ENCODE measurements at places on chromosomes 5 and 9. TPM values are rescaled to one million over a fixed set of nuclear protein-coding genes. Genes with fewer than 3 reads are reported as not detected.

DNA sequence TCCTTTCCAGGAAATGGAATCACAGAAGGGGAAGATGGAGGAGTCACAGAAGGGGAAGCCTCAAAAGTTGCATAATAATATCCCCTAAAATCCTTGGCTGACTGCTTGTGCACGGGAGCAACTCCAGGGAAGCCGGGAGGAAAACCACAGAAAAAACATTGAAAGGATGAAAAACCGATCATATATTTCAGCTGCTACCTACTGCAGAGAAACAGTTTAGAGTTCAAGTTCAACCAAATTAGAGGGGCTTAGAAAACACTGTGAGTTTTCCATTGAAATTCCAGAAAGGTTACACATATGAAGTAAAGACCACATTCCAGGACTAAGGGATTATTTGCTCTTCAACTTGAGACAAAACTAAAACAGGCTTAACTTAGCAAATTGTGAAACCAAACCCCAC is 37.6 kb upstream of the MTAP start:
- no peak for DNase-seq

DNA sequence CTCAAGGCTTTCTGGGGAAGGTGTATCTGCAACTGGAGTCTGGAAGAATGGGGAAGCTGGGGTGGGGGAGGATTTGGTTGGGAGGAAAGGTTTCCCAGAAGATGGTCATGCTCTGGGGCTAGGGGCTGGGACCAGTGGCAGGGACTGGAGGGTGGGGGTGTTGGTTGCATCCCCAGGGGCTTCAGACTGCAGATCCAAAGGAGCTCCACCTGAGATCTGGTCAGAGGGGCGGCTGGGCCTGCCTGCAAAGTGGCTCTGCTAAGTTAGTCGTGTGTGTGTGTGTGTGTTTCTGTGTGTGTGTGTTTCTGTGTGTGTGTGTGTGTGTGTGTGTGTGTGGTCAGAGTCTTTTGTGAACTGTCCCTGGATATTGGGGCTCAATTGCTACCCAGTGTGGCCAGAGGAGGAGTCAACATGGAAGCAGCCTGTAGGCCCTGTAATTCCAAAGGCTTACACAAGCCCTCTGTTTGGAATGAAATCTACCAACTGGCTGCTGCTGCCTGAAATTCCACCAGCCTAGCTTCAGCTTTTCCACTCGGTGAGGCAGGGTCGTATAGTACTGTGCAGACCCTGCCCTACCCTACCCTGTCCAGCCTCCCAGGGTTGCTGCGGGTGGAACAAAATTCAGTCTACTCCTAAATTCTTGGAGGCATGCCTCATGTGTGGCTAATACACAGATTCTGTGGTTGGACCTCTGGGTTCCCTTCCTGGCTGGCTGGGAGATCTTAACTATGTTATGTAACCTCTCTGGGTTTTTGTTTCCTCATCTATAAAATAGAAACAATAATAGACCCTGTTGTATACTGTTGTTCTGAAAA is 12.5 kb upstream of the SYNPO start:
- DNase-seq = no peak

DNA sequence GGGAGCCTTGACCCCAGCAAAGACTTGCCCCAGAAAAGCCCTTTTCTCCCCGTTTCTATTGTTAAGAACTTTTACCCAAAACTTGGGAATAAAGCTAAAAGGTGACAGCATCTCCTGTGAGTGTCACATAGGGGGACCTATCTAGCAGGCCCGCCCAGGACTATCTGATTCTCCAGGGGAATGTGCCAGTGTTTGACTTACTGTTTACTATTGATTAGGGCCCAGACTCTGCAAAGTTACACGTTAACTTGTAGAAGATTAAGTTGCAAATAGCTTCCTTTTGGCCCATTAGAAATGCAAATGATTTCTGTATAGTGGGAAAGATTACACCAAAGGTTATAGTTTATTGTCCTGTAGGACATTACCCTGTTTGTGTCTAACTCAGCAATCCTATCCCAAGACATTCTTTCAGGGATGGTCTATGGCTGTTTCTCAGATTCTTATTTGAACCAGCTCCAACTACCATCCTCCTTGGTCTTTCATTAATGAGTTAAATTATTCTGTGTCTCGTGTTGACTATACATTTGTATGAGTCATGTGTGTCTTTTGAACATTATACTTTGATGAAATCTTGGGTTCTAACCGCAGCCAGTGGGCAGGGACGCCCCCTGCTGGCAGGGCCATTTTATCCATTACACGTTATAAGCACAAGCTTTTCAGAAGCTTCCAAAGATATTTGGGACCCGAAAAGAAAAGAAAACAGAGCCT is 60.7 kb downstream of the HRH2 start:
- DNase-seq = peak; percentile 48

- no peak for DNase-seq
Measured at GRCh38 chr5:131883984-131884383, 61.5 kb downstream of the MEIKIN start.

DNA sequence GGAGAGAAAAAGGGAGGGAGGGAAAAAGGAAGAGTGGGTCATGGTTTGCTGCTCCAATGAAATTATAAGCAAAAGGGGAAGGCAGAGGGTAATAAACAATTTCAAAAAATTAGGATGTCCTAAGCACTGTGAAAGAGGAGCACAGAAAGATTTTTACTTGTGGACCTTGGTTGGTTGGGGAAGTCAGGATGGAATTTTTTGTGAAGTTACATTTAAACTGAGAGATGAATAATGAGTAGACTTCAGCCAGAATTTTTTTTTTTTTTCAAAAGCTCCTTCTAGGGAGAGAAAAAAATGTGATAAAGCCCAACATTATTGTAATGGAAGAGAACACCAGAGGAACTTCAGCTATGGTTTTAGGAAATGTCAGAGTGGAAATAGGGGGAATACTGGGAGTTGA is 515.9 kb upstream of the PAPPA start:
- DNase-seq = no peak

DNA sequence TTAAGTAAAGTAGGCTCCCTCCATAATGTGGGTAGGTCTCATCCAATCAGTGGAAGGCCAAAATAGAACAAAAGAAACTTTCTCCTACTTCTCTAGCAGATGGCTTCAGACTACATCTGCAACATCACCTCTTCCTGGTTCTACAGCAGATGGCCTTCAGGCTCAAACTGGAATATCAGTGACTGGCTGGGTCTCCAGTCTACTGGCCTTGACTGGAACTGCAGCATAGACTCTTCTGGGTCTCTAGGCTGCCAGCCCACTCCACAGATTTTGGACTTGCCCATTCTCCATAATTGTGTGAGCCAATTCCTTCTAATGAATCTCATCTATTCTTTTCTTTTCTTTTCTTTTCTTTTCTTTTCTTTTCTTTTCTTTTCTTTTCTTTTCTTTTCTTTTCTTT is 64.8 kb downstream of the ACER2 start:
- no peak for DNase-seq

- no peak for DNase-seq
Measured at GRCh38 chr9:69028754-69029153, 6.8 kb upstream of the FXN start.

- DNase-seq = no peak
Measured at GRCh38 chr9:14935106-14935751, 25.0 kb upstream of the FREM1 start.

DNA sequence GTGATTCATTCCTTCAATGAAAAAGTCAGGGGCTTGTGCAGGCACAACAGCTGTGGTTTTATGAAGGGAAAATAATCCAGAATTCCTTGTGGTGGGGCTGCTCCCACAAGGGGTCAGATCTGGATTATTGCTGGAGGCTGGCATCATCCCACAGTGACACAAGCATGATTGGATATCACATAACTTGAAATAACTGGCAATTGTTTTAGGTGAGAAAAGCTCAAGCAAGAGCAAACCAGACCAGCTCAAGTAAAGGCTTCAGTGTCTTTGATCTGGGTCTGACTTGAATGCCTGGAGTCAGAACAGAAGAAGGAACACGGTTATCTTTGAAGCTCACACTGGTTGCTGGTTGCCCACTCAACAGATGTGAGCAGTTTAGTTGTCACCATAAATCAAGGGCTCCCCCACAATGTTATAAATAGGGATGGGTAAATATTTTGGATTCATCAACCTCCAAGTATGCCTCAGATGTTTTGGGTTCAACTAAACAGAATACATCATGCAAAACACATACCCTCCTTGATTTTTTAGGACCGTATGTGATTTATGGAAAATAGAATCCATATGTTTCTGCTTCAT is 3.1 kb upstream of the ZNF474 start:
- no peak for DNase-seq

- peak; percentile 10 for DNase-seq
Measured at GRCh38 chr9:108535526-108535925, 320.3 kb downstream of the ACTL7B start.

DNA sequence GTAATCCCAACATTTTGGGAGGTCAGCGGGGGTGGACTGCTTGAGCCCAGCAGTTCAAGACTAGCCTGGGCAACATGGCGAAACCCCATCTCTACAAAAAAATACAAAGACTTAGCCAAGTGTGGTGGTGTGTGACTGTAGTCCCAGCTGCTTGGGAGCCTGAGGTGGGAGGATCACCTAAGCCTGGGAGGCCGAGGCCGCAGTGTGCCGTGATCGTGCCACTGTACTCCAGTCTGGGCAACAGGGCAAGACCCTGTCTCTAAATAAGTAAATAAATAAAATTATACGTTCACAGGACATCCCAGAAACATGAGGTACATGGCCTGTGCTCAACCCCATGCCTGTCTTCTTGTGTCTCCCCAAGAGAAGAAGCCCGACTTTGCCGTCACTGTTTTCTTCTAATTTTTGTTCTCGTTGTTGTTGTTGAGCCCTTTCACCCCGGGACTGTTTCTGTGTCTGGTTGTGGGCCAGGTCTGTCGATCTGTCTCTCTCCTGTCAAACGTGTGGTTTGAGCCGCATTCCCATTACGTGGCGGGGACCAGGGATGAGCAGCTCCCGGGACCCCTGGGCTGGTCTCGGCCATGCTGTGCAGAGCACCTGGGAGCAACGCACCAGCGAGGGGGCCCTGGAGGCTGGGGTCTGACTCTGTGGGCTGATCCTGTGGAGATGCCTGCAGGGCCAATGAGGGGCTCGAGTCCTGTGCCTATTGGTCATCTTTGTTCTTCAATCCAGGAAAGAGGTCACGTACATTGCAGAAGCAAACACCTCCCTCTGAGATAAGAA is 32.2 kb downstream of the NACC2 start:
- DNase-seq = no peak

DNA sequence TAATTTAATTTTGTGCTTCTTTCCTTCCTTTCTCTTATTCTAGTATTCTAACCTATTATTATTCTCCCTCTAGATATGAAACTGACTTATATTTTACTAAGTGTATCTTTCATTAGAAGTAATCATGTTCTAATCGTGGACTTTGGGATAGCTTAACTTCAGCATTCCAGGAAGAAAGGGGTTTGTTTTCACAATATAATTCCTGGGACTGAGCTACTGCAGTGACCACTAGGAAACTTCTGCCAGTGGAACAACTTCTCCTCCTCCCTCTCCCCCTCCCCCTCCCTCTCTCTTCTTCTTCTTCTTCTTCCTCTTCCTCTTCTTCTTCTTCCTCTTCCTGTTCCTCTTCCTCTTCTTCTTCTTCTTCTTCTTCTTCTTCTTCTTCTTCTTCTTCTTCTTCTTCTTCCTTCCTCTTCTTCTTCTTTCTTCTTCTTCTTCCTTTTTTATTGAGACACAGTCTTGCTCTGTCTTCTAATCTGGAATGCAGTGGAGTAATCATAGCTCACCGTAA is 127.9 kb downstream of the NNT start:
- no peak for DNase-seq

DNA sequence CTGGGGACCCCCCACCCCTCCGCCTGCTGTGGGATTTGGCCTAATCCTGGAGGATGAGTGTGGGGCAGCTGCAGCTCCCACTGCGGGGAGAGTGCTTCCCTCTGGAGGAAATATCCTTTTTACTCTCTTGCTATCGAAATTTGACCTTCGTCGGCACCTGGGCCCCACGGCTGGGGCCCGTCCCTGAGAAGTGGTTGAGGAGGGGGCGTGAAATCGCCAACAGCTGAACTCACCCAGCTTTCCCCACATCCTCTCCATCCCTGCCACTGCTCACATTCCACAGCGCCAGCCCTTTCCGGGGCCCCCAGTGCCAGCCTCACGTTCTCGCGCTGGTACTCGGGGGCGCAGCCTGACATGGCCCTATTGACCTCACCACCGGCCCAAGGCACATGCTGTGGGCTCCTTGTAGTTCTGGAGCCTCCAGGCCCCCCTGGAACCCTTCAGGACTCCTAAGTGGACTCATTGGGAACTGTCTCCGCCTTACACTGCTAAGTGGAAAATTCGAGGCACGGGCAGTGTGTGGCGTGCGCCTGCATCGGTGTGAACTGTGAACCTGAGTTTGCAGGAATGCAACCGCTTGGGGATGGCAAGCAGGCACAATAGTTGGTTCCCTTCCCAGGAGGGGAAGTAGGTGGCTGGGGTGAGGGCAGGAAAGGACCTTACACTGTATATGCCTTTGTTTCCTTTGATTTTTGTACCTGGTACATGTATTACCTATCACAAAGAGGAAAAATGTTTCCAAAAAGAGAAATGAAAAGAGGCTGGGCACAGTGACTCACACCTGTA is 19.2 kb downstream of the FGFR4 start:
- no peak for DNase-seq

DNA sequence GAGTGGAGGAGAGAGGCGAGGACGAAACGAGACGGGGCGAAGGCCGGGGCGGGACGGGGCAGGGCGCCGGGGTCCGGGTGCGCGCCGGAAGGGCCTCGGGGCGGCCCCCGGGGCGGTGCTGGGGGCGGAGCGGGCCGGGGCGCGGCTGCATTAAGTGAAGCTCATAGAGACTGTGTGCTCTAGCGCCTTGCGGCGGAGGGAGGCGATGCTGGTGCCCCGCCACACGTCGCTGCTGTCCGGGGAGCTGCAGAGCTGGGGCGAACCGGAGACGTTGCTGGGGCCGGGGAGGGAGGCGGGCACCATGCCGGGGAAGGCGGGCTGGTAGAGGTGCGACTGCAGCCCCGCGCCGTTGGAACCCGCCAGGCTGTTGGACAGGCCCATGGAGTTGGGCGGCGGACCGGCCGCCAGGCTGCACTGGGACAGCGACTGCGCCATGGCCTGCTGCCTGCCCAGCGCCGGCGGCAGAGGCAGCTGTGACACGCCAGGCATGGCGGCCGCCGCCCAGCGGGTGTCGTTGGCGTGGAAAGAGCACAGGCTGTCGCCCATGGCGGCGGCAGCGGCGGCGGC is 8.3 kb downstream of the OTP start:
- no peak for DNase-seq

DNA sequence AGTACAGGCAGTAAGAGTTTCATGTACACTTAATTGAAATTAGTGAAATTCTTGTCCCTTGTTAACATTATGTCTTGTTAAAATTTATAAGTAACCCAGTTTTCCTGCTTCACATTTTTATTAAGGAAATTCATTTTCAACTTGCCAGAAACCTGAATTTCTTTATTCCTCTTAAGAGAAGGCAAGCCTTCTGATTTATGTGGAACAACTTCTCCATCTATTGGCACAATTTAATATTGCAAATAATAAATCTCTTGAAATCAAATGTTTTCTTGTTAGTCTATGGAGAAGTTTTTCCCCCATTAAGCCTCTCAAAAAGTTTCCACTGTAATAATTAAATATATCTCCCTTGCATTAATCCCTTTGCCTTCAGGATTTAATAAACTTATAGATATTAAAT is 33.8 kb upstream of the ACO1 start:
- no peak for DNase-seq

The IFNA21 gene
- not detected for total RNA-seq

The PPP3R2 gene
- not detected for total RNA-seq

The LCN2 gene
- not detected for total RNA-seq

The MYMK gene
- not detected for total RNA-seq

The SLC46A2 gene
- total RNA-seq = 0.22 TPM
